ENCODE measurements at places on chromosomes 6 and 20. TPM values are rescaled to one million over a fixed set of nuclear protein-coding genes. Genes with fewer than 3 reads are reported as not detected.

EDN1 gene
- 7.1 TPM for total RNA-seq

FOXF2 gene
- total RNA-seq: 1.2 TPM

LST1 gene
- total RNA-seq: not detected

GRCh38 chr20:2217857-2218539, 77.8 kb upstream of the TGM3 start:
- H3K36me3 ChIP-seq: no peaks in the 10 kb centered on the region
- no peak overlapping the region for H3K27ac ChIP-seq
- H3K27me3 ChIP-seq: no peaks in the 10 kb centered on the region
- DNase-seq: no peak
- H3K4me1 ChIP-seq: no peaks in the 10 kb centered on the region

FAXC gene
- total RNA-seq: 6.6 TPM

- H3K27me3 ChIP-seq: no peaks in the 10 kb centered on the region
- no peak overlapping the region for H3K27ac ChIP-seq
- no peaks in the 10 kb centered on the region for H3K36me3 ChIP-seq
Observed at GRCh38 chr20:40628877-40629276, 60.2 kb downstream of the MAFB start.
